ENCODE measurements at places on chromosomes 12 and 14. TPM values are rescaled to one million over a fixed set of nuclear protein-coding genes. Genes with fewer than 3 reads are reported as not detected.

The KLHDC2 gene
- polyA plus RNA-seq, result 63.8 TPM

The KLHL33 gene
- polyA plus RNA-seq, result 0.23 TPM

DNA sequence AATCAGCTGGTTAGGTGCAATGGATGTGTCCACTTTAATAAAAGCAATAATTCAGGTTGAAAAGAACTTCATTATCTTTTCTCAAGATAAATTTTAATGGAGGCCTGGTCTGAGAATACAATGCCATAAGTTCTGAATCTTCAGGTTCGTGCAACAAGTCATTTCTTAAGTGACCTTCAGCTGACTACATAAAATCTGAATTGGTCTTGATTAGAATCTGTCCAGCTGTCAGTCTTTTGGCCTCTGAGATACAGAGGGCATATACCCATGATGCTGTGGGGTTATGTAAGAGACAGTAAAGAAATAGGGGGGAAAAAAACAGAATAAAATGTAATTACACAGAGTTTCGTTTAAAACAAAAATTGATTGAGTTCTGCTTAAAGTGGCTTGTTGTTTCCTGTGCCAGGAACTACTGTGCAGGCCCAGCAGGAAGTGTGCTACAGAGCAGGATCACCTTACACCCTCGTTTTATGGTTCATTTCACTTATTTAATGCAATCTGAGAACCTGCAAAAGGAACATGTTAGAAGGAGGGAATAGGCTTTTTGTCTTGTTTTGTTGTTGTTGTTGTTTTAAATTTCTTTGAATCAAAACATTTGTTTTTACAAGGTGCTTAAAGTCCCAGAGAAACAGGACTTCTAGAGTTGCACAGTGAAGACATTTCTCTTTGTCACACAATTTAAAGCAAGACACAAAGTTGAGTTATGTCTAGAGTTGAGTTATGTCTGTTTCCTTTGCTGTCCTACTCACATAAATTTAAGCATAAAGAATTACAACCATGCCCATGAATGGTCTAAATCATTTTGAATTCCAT lies 64.2 kb downstream of the LGR5 start:
- H3K4me1 ChIP-seq, result no peaks in the 10 kb centered on the region
- no peak overlapping the region for H3K4me3 ChIP-seq
- no peaks in the 10 kb centered on the region for H3K36me3 ChIP-seq
- no peaks in the 10 kb centered on the region for H3K27me3 ChIP-seq

GRCh38 chr14:104428333-104428851 lies 151.2 kb upstream of the C14orf180 start:
- no peak overlapping the region for H3K27ac ChIP-seq
- no peak overlapping the region for H3K4me3 ChIP-seq
- peaks cover 13% of the 10 kb centered on the region for H3K4me1 ChIP-seq
- no peaks in the 10 kb centered on the region for H3K36me3 ChIP-seq

DNA sequence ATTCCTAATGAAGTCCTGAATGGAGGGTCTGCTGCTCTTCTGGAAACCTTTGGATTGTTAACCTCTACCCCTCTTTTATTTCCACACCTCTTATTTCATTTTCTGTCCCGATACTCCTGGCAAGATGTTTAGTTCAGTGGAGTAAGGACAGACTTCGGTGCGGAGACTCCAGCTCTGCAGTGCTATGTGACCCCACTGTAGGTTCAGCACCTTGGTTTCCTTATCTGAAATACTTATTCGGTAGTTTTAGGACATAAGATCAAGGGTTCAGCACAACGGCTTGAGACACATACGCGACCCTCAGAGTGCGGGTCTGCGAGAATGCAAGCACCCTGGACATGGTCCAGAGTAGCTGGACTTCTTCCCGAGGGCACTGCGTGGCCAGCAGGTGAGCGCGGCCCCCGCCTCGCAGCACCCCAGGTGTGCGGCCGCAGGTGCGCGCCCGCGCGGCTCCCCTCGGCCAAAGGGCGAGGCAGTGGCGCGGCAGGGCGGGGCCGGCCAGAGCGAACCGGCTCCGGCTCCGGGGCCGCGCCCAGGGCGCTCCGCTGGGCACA lies 465 bp upstream of the FGD4 start:
- DNase-seq, result no peak
- H3K27ac ChIP-seq, result peak overlapping the region; percentile 61
- no peaks in the 10 kb centered on the region for H3K4me1 ChIP-seq
- peak overlapping the region; percentile 66 for H3K4me3 ChIP-seq

DNA sequence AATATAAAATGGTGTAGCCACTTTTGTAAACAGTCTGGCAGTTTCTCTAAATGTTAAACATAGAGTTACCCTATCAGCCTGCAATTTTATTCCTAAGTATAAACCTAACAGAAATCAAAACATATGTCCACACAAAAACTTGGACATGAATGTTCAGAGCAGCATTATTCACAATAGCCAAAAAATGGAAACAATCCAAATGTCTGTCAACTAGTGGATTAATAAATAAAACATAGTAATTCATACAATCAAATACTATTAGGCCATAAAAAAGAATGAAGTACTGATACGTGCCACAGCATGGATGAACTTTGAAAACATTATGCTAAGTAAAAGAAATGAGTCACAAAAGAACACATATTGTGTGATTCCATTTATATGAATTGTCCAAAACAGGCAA lies 196.5 kb downstream of the NUAK1 start:
- no peaks in the 10 kb centered on the region for H3K36me3 ChIP-seq
- H3K4me3 ChIP-seq, result no peak overlapping the region
- no peak overlapping the region for H3K27ac ChIP-seq
- no peaks in the 10 kb centered on the region for H3K4me1 ChIP-seq

Measured in sigmoid colon (tissue), 7 donors.